Dorsolateral prefrontal cortex (tissue), 122 donors: ENCODE measurements at places on chromosomes 3 and 15.
A peak's percentile ranks its signal among the peaks of the same experiment; 100 is the strongest.

- DNase-seq = peak; percentile 49
These were observed 32.8 kb downstream of the ZNF589 start for GRCh38 chr3:48273594-48274211.

DNA sequence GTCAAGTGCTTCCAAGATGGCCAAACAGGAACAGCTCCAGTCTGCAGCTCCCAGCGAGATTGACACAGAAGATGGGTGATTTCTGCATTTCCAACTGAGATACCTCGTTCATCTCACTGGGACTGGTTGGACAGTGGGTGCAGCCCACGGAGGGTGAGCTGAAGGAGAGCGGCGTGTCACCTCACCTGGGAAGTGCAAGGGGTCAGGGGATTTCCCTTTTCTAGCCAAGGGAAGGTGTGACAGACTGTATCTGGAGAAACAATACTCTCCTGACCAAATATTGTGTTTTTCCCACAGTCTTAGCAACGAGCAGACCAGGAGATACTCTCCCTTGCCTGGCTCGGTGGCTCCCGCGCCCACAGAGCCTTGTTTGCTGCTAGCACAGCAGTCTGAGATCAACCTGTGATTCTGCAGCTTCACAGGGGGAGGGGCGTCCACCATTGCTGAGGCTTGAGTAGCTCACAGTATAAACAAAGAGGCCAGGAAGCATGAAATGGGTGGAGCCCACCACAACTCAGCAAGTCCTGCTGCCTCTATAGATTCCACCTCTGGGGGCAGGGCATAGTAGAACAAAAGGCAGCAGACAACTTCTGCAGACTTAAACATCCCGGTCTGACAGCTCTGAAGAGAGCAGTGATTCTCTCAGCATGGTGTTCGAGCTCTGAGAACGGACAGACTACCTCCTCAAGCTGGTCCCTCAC lies 293.5 kb upstream of the SUCLG2 start:
- no peak for DNase-seq

DNA sequence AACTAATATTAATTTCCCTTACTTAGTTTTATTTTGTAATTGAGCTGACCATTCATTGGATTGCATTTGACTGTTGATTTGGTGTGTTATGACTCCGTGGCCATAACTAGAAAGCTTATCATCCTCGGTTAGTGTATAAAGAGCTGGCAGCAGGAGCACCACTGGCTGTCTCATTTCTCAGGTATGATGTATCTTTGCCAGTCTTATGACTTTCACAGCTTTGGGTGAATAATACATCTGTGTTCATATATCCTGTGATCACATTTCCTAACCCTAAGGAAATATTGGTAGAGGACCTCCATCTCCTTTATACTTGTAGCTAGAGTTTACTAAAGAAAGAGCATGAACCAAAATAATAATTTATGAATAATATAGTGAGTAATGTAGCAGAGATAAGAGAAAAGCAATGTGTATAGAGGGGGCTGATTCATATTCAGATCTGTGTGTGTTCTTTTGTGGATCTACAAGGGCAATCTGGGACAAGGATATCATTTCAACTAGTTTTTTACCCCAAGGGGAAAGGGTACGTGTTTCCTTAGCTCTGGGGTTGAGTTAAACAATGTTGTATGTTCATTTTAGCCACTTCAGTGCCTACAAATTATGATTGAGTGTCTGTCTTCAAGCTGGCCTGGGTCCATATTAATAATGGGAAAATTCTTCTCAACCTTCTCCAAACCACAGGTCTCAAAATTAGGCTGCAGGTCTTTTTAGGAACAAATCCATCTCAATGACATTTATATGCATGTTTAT lies 901.7 kb downstream of the NTRK3 start:
- DNase-seq = no peak

GRCh38 chr3:142595581-142595950 lies 627 bp upstream of the PLS1 start:
- DNase-seq = no peak

GRCh38 chr3:172317481-172317880 lies 130.8 kb downstream of the GHSR start:
- no peak for DNase-seq

- DNase-seq = peak; percentile 74
These were observed 166.1 kb downstream of the PYDC2 start for GRCh38 chr3:191627064-191627463.

DNA sequence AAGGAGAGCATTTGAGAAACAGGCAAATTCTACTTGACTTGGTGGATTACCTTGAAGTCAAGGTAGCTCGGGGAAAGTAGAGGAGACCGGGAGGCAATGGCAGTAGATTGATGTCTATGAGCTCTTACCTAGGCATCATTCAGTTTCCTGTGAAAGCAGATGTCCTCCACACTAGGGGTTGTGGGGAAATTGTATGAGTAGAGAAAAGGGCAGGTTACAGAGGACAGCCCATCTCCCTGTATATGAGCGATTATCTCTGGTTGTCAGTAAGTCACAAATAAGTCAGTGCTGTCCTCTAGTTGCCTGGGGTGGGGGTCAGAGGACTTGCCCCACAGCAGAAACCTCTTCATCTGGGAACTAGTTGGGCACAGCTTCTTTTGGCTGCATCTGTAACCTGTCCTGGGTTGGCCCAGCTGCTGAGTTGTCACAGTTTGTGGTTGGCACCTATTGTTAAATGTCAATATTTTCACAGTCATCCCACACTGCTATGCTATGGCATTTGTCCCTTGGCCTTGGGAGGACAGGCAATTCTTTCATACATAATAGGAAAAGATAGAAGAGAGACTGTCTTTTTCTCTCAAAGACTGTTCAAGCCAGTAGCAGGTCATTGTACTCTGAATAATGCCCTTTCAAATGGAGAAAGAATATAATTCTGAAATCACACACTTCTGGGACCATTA lies 53.6 kb upstream of the LRRFIP2 start:
- no peak for DNase-seq

DNA sequence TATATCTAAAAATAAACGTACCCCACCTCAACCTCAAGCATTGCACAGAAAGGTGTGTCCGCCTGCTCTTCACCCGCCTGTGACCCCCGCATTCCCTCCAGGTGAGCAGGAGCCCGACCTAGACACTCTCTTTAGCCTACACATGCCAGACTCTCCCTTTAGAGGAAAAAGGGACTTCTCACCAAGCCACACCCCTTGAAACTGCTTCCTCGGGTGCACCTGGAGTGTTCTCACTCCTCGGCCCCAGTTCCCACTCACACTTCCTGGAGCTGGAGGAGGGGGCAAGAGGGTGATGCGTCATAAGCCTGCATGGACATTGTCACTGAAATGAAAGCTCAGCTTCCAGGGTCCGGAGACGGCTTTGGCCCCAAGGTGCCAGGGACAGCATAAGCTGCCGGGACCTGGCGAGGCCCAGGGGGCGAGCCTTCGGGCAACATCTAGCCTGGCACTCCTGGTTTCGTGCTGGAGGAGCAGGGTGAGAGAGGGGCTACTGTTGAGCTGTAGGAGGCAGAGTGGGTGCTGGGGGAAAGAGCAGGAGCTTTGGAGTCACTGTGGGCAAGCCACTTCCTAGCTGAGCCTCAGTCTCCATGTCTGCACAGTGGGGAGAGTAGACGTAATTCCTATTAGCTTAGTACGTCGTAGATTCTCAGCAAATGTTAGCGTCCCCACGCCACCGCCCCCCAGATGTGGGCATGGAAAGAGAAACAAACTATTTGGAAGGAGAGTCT lies 9.8 kb upstream of the MUC4 start:
- no peak for DNase-seq

- DNase-seq = no peak
These were observed 359.6 kb upstream of the NECTIN3 start for GRCh38 chr3:110711851-110712516.

GRCh38 chr3:67292356-67293121 lies 294.4 kb downstream of the KBTBD8 start:
- DNase-seq = no peak

DNA sequence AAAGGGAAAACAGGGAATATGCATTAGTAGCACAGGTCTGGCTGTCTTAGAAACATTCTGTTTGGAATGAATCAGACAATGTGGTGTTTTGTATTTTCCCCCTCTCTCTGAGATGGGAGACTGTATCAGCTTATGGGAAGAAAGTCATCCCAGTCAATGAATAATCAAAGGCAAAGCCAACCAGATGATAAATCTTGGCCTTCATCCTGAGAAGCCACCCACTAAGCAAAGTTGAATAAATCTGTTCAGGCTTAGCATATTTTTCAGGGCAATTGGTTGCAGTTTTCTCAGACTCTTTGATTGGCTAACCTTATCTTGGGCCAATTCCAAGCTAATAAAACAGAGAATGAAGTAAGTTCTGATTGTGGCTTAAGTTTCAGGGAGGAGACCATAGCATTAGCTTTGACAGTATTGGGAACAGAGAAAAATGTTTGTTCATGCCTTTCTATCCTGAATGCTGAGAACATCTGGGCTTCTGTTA lies 63.6 kb upstream of the ARL8B start:
- DNase-seq = no peak

DNA sequence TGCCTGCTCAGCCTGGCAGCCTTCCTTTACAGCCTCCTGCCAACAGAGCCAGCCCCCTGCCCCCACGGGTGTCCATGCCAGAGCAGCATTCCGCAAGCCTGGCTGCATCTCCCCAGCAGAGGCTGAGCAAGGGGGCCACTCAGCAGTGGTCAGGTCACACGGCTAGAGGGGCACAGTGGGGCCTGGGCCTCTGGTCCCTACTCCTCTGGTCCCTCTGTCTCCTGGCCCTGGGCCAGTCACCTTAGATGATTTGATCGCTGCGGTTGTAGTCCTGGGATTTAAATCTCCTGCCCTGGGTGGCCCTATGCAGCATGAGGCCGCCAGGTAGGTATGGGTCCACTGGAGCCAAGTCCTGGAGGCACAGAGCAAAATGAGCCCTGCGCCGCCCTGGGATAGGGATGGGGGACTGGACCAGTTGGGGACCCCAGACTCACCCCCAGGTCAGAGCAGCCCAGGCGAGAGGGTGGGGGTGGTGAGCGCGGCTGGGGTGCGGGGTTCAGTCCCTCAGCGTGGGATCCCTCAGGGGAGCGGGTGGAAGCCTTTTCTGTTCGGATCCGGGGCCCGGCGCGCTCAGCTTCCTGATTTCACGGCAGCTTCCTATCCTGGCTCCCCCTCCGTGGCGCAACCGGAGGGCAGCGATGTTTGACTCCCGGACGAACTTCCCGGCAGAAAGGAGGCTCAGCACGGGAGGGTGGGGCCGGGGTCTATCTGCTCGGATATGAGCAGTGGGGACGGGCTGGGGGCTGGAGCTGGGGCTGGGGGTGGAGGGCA lies at the start of gene ZBTB47:
TSS of gene ZBTB47 (plus strand) at position 138 of the 771 bp plus-strand sequence. CDS start 4,659 bp downstream, outside the sequence.
- DNase-seq = no peak

- DNase-seq = no peak
These were observed 10.2 kb downstream of the MRPS22 start for GRCh38 chr3:139353920-139354556.

DNA sequence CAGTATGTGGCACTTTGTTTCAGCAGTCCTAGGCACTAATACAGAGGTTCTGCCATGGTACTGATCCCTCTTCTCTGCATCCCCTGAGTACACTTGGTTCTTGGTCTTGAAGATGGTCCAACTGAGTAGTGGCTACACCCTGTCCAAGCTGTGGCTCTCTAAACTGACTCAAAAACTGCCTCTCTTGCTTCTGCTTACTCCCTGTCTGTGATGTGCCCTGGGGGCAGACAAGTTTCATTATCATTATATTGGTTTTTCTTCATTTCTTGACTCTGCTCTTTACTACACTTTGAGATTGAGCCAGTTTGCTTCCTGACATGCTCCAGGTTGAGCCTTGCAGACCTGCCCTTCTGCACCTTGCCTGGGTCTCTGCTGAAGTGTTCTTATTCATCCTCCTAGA lies 18.9 kb upstream of the ST3GAL6 start:
- DNase-seq = no peak

DNA sequence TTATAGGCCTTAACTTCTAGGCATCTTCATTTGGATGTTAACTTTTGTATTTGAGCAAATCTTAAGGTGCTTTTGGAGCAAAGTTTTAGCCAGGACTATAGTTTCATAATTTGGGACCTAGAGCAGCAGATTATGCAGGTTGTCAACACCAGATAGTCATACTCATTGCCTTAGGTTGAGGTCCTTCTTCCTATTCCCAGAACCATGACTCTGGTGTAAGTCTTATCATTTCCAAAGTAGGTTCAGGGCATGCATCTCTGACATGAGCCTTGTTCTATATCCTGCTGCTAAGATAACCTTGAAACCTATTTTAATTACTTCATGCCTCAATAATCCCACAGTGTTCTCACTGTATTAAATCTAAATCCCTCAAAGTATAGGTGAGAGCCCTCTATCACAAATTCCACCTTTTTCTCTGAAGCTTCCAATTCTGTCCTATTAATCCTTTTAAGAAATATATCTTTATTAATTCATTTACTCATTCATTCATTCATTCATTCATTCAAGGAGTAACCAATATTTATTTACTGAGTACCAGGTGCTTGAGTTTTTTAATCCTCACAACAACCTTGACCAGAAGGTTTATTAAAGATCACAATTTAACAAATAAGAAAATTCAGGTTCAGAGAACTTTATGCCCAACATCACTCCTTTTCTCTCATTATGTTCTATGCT lies 2.7 kb upstream of the FNDC3B start:
- no peak for DNase-seq

DNA sequence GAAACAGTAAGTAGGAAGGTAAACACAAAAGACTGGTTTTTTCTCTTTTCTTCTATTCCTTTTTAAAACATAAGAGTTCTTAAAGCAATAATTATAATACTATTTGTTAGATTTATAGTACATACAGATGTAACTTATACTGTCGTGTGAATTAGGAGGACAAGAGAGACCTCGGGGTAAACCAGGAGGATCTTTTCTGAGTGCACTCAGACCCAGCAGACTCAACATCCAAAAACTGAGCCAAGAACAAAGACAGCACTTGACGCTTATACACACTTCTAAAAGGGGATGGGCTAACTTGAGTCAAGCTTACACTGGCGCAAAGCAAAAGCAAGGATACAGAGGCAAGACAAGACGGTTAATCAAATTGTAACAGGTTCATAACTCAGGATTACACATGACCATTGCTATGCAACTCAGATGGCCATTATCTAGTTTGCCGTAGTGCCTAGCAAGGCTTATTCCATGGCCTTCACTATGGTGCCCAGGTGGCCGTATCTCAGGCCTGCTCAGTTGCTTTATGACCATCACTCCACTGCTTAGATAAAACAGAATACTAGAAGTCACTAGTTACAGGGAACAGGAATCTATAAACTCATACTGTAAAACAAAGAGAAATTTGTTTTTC lies 18.6 kb downstream of the MTHFS start:
- DNase-seq = no peak

DNA sequence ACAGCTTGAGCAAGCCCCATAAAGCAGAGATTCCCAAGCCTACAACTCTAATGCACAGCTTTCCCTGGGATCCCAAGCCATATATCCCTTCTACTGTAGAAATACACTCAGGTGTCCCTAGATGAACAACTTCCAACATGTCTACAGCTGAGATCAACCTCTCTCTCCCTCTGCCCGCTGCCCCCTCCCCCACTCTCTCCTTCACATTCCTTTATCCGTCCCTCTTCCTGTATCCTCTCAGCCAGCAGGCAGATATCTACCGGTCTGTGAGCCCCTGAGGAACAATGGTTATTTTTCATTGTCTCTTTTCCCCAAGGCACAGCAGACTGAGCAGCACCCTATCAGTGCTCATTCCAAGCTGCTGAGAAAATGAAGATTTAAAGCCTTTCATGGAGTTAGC lies 138.6 kb downstream of the SUCLG2 start:
- no peak for DNase-seq
